ENCODE measurements at places on chromosomes 1 and 21. TPM values are rescaled to one million over a fixed set of nuclear protein-coding genes. Genes with fewer than 3 reads are reported as not detected.

The TFF2 gene
- total RNA-seq, result 0.47 TPM

The SYCP1 gene
- total RNA-seq, result not detected

The FAM78B gene
- total RNA-seq, result 0.31 TPM

The CENPF gene
- 79.0 TPM for total RNA-seq

The SLC1A7 gene
- not detected for total RNA-seq

The SPRR3 gene
- total RNA-seq, result not detected

The DDX59 gene
- total RNA-seq, result 12.0 TPM

The RGS18 gene
- total RNA-seq, result not detected

The KCNQ4 gene
- 0.24 TPM for total RNA-seq

The GBP7 gene
- not detected for total RNA-seq

The MTARC2 gene
- 12.5 TPM for total RNA-seq

The ARHGAP29 gene
- total RNA-seq, result 20.3 TPM

The NEGR1 gene
- not detected for total RNA-seq

The TLCD4 gene
- 3.6 TPM for total RNA-seq

The TAS1R3 gene
- total RNA-seq, result 0.12 TPM

The GCLM gene
- total RNA-seq, result 105 TPM

The ZMYM4 gene
- 6.9 TPM for total RNA-seq

The SLC25A34 gene
- 0.25 TPM for total RNA-seq

The SERTAD4 gene
- 0.89 TPM for total RNA-seq

The GPX7 gene
- total RNA-seq, result 0.10 TPM

The AMY1A gene
- not detected for total RNA-seq

The GNG12 gene
- 30.4 TPM for total RNA-seq

The AMPD1 gene
- not detected for total RNA-seq

The SFT2D2 gene
- total RNA-seq, result 21.4 TPM

The KIF21B gene
- total RNA-seq, result 3.5 TPM

The TLR5 gene
- total RNA-seq, result 0.08 TPM

The EYA3 gene
- 6.3 TPM for total RNA-seq

The SPATA46 gene
- not detected for total RNA-seq

The TCEA3 gene
- total RNA-seq, result 0.33 TPM
